ENCODE measurements at places on chromosomes 3 and 15.
A peak's percentile ranks its signal among the peaks of the same experiment; 100 is the strongest.

DNA sequence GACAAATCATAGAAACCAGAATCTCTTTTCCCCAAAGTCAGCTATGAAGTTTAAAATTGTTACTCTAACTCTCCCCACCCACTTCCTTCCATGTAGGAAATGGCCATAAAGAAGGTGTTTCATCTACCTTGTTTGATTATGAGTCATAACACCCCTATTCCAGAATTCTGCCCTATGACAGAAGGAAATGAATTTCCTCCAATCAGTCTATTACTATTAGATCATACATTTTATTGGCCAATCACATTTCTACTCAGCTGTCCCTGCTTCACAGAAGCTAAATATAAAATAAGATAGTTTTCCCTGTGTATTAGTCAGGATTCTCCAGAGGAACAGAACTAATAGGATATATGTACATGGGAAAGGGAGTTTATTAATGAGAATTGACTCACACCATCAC lies 102.1 kb downstream of the TGFBR2 start:
- DNase-seq = no peak

DNA sequence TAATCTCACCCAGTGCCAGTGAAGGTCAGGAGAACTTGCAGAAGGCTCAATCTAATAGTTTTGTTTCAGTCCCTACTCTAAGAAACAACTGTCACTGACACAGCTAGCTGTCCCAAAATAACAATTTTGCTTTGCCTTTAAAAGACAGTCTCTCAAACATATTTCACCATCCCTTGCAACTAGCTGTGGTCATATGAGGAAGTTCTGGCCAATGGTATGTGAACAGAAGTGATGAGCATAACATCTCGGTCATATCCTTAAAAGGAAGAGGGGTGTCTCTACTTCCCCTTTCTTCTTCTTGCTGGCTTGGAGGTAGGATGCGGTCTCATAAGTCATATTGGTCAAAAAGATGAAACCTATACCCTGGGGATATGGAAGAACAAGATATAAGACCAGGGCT lies 198.1 kb downstream of the NEK10 start:
- no peak for DNase-seq

GRCh38 chr15:38130740-38131498 lies 121.7 kb upstream of the SPRED1 start:
- peak; percentile 99 for DNase-seq

DNA sequence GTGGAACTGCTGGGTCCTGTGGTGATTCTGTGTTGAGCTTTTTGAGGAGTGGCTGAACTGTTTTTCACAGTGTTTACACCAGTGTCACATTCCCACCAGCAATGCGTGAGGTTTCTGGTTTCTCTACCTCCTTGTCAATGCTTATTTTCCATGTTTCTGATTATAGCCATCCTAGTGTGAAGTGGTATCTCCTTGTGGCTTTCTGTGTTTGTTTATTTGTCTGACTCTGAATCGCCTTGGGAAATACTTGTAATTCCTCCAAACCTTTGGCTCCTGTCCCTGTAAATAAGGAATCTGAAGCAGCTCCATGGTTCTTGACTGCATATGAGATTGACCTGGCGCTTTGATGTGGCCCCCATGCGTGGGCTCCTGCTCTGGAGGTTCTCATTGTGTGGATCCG lies 20.6 kb downstream of the FAN1 start:
- DNase-seq = peak; percentile 23

DNA sequence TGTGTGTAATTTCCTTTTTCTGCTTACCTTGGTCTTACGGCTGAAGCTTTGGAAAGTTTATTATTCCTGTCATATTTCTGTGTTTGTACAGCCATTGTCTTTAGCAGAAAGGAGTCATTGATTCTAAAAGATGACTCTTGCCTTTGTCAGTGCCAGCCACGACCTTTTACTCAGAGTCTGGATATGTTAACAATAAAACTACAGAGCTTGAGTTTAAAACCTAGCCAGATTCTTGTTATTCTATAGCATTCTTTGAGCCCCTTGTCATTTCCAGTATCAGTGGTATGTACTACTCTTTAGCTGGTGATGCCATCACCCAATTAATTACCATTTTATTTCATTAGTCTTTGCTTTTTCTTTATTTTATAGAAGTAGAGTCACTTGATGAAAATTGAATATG lies 142.4 kb downstream of the TCF12 start:
- DNase-seq = peak; percentile 79

GRCh38 chr3:30770387-30770786 lies 124.1 kb downstream of the GADL1 start:
- peak; percentile 87 for DNase-seq

DNA sequence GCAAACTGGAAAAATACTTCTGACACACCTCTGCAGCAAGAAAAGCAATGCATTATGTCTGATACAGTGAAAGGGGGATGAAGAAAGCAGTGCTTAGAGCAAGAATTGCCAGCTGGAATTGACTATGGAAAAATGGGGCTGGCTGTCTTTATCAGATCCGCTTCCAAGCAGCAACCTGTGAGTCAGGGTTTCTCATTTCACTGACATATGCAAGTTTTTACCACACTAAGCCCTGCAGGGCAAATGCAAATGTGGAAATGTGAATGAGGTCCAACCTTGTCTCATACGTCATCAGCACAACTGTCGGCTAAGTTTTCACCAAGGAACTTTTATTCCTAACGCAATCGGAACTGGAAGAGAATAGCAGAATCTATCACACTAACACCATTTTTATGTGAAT lies 172.5 kb upstream of the GADL1 start:
- peak; percentile 96 for DNase-seq

GRCh38 chr3:169575381-169575780 lies 88.1 kb downstream of the MECOM start:
- DNase-seq = peak; percentile 6

DNA sequence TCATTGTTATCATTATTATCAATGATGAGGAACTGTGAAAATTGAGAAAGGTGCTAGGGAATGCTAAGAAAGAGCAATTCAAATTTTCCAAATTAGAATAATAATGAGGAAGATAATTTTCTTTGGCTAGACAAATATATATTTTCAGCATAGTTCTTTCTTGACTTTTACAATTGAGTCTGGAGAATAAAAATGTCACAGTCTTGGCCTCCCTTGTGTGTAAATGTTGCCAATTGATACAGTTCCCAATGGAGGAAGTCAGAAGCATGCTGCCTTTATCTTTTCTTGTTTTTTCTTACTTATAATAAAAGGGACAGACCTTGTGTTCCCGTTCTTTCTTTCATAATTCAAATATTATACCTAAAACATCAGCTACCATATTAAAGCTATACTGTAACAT lies 774.4 kb downstream of the SI start:
- DNase-seq = no peak

DNA sequence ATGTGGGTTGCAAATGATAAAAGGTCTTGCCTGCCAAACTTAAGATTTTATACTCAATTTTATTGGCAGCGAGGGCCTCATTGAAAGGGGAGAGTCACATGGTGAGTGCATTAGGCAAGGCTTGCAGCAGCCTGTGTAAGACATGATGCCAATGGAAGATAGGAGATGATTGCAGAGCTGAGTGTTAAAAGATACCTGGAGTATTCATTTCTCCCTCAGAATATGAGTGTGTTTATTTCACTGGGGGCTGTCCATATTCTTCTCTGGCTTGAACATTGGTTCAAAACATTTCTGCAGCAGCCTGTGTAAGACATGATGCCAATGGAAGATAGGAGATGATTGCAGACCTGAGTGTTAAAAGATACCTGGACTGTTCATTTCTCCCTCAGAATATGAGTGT lies 165.2 kb upstream of the NUDT16 start:
- no peak for DNase-seq

DNA sequence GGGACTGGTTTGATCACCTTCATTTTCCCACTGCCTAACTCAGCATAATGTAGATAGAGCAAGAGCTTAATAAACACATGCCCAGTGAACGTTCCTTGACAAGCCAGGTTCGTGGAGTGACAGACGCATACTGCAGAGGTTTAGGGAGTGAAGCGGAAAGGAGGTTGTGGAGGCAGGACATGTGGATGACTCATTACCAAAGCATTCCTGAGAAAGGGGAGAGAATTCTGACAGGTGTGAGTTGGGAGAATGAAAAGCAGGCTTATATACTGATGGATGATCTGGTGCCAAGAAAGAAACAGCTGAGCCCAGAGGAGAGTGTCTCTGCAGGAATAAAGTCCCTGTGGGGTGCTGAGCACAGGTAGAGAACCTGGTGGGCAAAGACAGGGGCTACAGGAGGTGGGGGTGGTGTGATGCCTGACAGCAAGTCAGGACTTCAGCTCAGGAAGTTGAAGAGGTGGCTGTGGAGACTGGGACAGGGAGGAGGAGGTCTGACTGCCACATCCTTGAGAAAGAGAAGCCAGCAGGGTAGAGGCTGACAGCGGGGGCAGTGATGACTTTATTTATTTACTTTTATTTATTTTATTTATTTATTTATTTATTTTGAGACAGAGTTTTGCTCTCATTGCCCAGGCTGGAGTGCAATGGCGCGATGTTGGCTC lies 2.4 kb upstream of the RPL29 start:
- DNase-seq = no peak

DNA sequence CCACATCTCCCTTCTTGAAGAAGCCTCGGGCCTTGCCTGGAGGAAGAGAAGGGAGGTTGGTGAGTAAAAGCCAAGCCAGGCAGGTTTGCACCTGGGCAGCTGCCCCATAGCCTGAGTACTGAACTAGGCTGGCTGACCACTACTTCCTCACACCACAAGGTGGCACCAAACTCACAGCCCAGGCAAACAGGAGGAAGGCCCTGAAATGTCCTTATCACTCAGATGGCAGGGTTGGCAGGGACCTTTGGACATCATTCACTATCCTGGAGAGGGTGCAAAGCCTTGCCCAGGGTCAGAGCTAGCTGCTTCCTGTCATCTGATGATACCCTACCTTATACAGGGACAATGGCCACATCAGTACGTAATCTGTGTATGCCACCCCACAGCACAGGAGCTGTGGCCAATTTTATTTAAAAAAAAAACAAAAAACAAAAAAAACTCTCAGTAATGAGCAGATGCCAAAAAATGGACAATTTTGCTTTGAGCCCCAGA lies 2.2 kb upstream of the GRAMD2A start:
- peak; percentile 70 for DNase-seq

DNA sequence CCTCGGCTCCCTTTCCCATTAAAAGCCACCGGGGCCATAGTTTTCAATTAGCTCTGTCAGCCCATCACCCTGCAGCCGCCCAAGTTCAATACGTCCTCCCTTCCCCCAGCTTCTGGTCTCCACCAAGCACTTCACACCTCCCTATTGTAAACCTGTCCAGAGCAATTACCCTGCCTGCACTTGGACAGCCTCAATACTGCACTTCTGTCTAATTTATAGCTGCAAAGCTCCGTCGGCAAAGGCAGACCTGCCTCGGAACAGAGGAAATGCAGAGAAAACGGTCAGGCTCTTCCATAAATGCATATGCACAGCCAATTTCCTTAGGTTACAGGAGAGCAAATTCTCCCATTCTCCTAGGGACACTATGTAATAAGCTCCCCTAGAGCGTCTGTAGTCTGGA lies 21.9 kb downstream of the LRIG1 start:
- DNase-seq = no peak

- peak; percentile 73 for DNase-seq
Observed at GRCh38 chr3:25035526-25035925, 392.5 kb upstream of the RARB start.

DNA sequence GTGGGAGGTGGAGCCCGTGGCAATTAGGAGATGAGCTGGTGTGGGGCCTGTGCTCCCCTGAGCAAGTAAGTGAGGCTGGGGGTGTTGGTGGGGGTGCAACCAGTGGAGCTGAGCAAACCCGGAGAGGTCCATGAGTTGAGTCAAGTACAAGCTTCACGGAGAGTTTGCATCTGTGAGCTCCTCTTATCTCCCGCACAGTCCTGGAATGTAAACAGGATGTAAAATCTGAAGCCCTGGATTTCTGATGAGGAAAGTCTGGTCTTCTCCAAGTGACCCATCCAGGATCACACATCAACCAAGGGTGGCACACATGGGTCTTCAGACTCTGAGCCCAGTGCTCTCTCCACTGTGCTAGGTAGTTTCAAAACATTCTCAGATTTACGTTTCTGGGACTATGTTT lies 67.8 kb downstream of the LSM3 start:
- no peak for DNase-seq

DNA sequence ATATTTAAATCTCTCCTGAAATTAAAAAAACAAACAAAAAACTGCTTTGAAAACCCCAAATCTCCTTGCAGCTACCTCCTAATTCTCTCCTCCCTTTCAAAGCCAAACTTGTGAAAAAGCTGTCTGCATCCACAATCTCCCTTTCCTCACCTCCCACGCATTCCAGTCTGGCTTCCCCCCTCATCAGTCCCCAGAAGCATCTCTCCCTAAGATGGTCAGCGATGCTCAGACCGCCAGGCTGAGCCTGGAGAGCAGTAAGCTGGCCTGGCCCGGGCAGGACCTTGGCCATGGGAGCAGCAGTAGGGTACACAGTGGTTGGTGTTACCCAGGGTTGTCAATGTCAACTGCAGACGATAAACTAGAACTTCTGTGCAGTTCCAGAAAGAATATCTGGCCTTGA lies 32.9 kb upstream of the BLM start:
- no peak for DNase-seq

- no peak for DNase-seq
Observed at GRCh38 chr15:69916169-69916785, 181.4 kb downstream of the TLE3 start.

- no peak for DNase-seq
Observed at GRCh38 chr3:159879146-159879545, 109.5 kb upstream of the IL12A start.

DNA sequence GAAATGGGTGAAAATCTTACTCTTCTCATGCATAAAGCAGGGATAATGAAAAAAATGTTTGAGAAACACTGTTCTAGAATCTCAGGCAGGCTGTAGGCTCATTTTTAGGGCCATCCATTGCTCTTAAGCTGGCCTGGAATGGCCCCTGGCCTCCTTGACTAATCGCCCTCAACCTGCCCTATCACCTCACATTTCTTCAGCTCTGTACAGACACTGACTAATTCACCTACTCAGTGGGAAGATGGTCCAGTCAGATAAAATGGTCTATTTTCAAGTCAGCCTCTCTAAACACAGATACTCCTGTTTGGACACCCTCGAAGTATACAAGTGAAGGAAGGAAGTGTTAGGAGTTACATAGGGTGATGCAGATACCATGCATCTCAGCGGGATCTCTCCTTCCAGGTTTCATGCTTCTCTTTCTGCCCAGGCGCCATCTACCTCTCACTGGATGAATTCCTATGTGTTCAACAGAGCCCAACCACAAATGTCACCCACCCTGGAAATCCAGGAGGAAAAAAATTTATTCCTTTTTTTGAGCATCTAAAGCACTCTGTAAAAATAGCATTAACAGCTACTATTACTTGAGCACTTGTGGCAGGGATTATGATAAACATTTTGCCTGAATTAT lies 12.1 kb downstream of the FMN1 start:
- DNase-seq = no peak

- peak; percentile 80 for DNase-seq
Observed at GRCh38 chr15:64536244-64536836, 76.0 kb downstream of the ZNF609 start.

DNA sequence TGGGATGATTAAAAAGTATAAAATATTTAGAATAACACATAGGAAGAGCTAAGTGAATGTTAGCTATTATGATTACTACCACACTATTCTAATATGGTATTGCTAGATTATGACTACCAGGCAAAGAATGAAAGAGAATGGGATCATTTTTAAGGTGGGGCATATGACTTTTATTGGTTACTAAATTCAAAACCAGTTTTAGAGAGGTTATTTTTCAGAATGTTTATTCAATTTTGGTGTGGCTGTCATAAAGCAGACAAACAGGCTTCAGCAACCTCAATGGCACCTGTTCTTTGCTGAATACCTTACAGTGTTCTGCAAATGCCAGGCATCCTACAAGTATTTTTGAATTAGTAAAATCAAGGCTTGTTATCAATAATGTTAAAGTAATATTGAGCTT lies 12.8 kb downstream of the SPTSSB start:
- no peak for DNase-seq

Measured in fibroblast of upper back skin (primary cell).